ENCODE measurements at places on chromosomes 2 and 18.

DNA sequence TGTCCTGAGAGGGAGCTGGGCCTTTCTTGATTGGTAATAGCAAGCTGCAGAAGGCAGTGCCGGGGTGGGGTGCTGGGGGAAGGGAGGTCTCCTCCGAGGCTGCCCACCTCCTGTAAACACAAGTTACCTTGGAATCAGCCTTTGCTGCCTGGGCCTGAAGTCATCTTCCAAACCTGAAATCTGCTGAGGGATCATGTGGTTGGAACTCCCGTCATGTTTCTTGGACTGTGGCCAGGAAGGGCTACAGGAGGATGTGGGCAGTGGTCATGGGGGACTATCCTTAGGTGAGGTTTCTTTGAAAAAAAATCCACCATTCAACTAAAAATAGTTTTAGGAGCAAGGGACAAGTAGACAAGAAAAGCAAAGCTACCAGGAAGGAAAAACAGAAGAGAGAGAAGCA is 74.2 kb downstream of the CDK15 start:
- no peak for DNase-seq

DNA sequence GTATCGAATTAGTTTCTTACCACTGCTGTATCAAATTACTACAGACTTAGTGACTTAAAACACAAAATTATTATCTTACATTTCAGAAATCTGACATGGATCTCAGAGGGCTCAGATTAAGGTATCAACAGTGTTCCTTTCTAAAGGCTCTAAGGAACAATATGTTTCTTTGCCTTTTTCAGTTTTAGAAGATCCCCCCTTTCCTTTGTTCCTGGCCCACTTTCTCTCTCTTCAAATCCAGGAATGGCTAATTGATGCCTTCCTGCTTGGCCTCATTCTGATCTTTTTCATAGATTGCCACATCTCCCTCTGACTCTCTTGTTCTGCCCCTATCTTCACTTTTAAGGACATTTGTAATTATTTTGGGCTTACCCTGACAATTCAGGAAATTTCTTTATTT is 65.7 kb downstream of the LRP1B start:
- DNase-seq, result no peak

- no peak for DNase-seq
Observed at GRCh38 chr2:10556271-10557140, 108.4 kb upstream of the ODC1 start.

- DNase-seq, result peak; percentile 50
Observed at GRCh38 chr2:47155091-47155876, at the start of gene STPG4. STPG4 (minus strand) TSS chr2:47155308; CDS start chr2:47155251, 57 bp downstream.

GRCh38 chr2:233764264-233764663 is 4.2 kb downstream of the UGT1A1 start:
- no peak for DNase-seq

- DNase-seq, result no peak
Observed at GRCh38 chr18:48638896-48639771, 100.3 kb downstream of the CTIF start.

DNA sequence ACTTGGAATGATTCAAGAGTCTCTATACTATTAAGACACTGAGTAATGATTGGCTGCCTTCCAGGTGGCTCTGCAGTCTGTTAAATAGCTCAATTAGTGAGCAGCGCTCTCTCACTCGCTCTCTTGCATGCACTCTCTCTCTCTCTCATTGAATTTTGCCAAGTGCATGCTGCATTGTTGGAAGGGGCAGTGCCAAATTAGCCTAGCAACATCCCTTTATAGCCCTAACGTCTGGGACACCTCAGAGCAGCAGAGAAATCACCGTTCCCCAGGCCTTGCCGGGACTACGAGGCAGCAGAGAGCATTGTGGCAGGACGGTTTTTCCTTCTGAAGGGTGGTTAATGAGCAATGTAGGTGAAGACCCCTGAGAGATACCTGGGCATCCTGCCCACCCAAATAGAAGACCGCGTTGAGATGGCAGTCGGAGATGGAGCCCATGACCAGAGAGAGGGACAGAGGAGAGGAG is 447.6 kb upstream of the POU3F3 start:
- no peak for DNase-seq

DNA sequence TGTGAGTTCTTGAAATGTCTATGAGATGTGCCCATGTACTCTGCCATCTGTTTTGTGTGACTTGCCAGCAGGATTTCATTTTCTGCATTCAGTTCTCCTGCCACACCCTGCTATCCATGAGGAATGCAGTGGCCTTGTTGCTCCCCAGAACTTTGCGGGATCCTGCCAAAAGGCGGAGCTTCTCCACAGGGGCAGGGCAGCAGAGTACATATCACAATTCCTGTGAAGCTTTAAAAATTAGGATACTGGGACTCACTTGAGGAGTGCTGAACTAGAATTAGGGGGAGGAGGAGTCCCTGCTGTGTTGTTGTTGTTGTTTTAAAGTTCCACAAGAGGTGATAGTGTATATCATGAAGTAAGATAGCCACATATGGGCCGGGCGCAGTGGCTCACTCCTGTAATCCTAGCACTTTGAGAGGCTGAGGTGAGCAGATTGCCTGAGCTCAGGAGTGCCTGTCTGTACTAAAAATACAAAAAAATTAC is 76.4 kb downstream of the TANC1 start:
- DNase-seq, result peak; percentile 65

GRCh38 chr2:224925810-224926100 is 116.5 kb downstream of the DOCK10 start:
- DNase-seq, result no peak

GRCh38 chr2:218192902-218193430 is 24.0 kb upstream of the ARPC2 start:
- DNase-seq, result no peak

- no peak for DNase-seq
Observed at GRCh38 chr2:2600366-2600765, 269.3 kb upstream of the MYT1L start.

DNA sequence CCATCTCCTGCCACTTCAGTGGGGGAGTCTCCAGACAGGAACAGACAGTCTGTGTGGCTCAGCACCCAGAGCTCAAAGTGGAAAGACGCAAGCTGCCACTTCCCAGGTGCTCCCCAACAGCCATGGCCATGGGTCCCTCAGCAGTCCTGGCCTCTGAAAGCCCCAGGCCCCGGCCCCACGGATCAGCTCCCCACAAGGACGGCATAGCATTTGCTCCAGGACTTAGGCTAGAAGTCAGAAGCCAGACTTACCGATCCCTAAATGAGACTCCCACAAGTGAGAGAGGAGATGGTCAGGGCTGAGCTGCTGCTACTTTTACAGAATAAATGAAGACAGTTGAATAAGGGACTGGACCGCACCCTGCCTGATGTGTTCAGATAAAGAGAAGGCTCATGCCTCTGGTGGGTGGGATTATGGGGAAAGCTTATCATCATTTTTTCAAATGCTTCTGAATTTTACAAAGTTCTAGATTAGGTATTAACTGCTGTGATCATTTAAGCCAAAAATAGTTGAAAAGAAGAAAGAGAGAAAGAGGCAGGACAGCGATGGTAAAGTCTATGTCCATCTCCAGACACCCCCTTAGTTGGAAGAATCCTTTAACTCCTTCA is 50.5 kb downstream of the ADD2 start:
- no peak for DNase-seq

DNA sequence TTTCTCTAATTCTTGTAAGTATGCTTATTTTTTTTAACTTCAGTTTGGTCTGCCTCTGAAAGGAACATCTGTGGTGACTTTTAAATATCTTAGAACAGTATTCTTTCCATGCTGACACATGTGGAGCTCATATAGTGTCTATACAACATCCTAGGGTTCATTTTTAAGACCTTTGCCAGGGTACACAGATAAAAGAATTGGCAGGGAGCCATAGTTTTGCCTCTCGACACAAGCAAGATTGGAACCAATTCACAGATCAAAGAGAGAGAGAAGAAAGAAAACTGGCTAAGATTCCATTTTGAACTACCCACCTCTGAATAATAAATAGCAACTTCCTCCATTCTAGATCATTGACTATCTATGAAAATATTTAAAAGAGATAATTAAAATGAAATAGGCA is 142.7 kb upstream of the ST6GAL2 start:
- DNase-seq, result no peak

DNA sequence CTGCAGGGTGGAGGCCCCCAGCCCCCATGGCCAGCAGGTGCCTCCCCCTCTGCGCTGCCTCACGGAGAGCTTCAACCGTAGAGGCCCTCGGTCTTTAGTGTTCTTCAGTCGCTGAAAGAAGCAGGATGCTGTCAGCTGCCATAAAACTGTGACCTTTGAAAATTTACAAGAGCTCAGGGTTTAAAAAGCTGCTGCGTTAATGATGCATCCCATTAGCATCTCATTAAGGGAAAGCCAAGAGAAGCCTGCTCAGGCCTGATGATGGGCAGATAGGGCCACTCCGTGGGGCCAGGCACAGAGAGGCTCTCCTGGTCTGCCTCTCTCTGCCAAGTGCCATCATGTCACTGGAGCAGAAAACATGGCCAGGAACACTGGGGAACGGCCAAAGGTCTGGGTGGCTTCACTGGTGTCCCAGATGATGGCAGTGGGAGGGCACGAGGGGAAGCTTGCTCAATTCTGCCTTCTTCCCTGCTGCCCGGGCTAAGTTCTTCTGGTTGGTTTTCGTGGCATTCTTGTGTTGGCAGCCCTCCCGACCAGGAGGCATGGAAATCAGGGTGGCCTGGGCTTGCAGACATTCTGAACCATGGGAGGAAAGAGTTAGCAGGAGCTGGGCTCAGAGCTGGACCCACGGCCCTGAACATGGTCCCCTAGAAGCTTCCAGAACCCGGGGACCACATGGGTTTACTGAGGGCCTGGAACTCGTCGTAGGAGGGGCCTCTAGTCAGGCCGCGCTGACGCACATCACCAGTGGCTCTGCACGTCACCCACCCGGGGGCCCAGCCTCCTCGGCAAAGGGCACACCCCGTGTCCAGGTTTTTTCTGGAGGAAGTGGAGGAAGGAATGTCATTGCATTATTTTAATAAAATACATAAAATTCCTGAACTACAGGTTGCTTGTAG is 250.7 kb downstream of the KLHL29 start:
- no peak for DNase-seq

DNA sequence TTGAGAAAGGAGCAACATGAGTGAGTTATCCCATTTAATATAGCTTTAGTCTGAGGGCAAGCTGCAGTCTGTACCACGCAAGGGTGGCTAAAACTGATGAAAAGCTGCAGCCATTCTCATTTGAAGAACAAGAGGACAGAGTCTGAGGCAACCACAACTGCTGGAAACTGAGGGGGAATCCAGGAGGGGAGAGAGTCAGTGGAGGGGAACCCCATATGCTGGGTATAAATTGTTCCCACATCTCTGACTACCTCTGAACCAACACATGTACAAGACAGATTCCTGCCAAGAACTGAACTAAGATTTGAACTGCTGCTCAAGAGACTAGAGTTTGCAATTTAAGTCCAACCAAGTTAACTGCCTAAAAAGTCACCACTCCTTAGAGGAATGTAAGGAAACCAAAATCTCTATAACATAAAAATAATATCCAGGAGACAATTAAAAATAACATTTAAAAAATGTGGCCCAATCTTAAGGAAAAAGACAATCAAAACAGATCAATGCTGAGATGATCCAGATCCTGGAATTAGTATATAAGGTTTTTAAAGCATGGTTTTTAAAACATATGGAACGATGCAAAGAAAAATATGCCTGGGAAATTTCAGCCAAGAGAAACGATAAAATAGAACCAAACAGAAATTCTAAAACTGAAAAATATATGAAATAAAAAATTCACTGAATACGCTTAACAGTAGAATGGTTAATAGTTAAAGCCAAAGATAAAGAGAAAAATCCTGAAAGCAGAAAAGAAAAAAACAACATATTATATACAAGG is 11.2 kb downstream of the CWC22 start:
- no peak for DNase-seq

GRCh38 chr2:43225788-43226557 is 433 bp downstream of the ZFP36L2 start:
- no peak for DNase-seq

GRCh38 chr2:73008766-73009135 is 62.8 kb downstream of the SFXN5 start:
- DNase-seq, result peak; percentile 28

- DNase-seq, result no peak
Observed at GRCh38 chr2:120314690-120315366, 31.1 kb upstream of the INHBB start.

DNA sequence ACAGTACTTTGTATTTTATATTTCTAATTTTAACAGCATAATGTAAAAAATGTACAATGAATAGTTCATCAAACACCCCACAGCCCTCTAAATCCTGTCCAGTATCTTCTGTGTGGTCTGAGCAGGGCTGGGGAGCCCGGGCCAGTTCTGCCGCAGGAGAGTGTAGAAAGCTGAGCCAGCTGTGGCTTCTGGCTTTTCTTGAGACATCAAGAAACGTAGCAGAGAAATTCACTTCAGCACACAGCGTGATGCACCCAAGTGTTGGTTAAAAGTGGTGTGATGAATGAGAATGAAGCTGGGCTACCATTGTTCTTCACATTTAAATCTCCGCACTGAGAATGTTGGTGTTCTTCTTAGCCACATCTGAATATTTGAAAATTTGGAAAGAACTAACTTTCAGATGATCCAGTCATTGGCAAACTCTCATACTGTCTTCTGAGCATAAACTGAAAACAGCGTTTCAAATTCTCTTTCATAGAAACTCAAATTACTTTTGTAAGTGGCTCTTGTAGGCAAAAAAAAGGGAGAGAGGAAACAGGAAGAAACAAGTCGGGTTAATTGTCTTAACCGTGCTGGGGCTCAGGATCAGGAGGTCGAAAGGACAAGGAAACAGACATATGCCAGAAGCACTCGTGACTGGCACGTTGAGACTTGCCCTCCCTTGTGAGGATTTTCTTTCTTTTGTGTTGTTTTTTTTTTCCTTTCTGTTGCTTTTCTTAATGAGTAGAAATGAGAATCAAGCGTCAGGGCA is 23.4 kb upstream of the TMEM87B start:
- peak; percentile 77 for DNase-seq

DNA sequence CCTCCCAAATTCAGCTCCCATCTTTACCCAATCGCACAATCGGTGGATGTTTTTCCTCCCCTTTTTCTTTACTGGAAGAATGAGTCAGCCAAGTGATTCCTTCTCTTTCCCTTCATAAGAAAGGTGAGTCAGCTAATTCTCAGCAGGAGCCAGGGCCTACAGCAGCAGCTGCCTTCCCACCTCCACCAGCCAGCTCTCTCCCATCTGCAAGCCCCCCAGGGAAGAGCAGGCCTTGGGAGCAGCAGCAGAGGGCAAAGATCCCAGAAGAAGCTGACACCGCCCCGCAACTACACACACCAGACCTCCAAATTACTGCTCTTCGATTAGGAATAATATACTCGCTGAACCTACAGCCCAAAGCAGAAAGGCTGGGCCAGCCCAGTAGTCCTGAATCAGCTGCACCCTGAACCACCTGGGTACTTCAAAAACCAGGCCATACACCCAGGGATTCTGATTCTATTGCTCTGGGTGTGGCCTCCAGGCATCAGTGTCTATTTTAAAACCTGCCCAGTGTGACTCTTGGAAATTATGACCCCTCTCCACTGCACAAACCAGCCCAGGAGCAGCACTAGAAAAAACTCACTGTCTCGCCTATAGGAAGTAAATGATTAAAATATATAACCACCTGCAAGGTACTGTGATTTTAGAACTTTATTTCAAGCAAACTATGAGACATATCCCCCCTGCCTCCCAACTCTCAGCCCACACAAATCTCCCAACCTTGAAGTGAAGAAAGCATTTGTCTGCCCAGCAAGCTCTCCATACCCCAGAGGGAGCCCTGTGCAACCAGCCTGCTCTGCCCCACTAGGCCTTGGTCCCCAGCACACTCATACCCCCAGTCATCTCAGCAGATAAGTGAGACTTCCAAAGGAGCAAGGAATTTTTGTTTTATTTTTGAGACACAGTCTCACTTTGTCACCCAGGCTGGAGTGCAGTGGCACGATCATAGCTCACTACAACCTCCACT is 7.3 kb downstream of the SFXN5 start:
- DNase-seq, result peak; percentile 79

- DNase-seq, result no peak
Observed at GRCh38 chr2:144669196-144669987, 149.5 kb upstream of the ZEB2 start.

Data from endodermal cell (in vitro differentiated cells).